ENCODE measurements at places on chromosomes 7 and 10.

- DNase-seq = no peak
These were observed 10.3 kb upstream of the STK17A start for GRCh38 chr7:43572516-43573049.

DNA sequence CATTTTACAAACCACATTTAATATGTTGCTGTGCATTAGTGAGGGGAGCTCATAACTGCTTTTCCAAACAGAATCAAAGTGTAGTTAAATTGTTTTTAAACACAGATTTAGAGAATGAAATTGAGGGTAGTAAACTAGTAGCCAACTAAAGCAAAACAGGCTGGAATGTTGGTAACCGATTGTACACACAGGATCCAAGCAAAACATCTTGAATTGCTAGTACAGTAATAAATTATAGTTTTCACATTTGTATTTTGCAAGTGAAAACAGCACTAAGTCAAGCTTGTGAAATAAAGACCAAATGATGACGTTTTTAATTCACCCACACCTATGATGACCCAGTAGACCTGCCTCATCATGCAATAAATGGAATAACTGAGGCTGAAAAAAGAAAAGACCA, 198.3 kb downstream of the HDAC9 start:
- DNase-seq = no peak

DNA sequence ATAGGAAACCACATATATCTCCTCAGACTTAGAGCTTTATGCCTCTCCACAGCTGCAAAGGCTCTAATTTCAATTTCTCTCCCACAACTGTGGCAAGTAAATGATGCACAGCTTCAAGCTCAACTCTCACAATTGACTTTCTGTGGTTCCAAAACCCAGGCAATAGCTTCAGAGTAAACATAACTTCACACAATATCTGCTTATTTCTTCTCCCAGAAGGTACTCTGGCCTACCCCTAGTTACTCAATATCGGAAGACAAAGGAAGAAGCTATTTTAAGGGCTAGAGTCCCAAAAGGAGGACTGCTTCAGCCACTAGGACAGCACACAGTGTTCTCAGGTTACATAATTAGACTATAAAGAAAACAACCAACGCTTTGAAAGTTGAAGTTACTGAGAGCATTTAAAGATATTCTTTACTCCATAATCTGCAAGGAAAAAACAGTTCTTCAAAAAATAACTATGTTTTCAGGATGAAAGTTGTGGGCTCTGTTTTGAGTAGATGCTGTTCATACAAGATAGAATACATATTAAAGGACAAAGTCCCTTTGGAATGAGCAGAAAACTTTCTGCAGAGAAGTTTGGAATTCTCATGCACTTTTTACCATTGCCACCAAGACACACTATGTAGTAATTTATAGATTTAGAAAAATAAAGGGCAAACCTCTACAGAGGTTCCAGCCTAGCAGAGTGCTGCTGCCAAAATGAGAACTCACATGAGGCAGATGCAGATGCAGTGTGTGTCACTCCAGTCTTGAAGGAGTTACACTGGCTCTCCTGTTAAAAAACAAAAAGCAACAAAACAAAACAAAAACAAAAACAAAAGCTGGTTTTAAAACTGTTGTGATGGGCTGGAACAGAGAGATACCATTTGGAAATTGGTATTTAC, 81.8 kb downstream of the NT5C2 start:
- no peak for DNase-seq

- no peak for DNase-seq
These were observed 26.2 kb downstream of the PRKAR2B start for GRCh38 chr7:107070710-107071109.

- no peak for DNase-seq
These were observed 233.3 kb downstream of the LRRN3 start for GRCh38 chr7:111324228-111324627.

- DNase-seq = no peak
These were observed 30.3 kb downstream of the CACNA2D1 start for GRCh38 chr7:82413237-82413636.

DNA sequence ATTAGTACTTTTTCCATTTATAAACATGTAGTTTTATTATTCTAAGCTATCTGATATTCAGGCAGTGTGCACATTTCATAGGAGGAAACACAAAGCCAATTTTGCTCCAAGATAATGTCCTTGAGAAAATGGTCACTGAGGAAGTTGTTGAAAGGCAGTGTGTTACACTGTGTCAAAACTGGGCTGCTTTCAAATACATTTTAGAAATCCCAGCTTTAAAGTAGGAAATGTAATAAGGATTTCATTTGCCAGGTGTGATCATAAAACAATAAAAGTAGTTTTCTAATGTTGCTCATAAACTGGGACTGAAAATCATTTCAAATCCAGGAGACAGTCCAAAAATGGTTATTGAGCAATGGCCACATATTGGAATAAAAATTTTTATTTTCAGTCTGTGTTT, 80.1 kb downstream of the WDR37 start:
- DNase-seq = no peak

GRCh38 chr10:14879124-14879927, 660 bp downstream of the SUV39H2 start:
- DNase-seq = no peak

DNA sequence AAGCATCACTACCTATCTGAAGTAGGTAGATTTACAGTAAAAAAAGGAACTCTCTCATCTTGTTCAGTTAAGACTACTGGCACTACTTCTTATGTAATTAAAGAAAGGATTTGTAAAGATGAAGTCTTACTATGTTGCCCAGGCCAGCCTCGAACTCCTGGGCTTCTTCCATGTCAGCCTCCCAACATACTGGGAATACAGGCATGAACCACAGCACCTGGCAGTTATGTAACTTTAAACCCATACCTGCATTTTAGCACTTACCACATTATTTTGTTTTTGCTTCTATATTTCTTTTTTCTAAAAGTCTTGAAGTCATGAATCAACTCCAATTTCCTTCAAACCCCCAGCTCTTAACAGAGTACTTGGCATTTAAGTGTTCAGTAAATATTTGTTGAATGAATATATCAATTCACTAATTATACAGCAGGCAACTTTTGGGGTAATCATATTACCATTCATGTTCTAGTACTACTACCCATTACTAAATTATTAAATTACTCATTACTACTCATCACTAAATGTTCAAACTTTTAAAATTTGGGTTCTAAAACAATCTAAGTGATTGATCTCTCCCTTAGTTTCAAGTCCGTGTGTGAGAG, 31.6 kb upstream of the CCDC71L start:
- DNase-seq = no peak

GRCh38 chr10:132006966-132007365, 25.2 kb upstream of the BNIP3 start:
- no peak for DNase-seq

- DNase-seq = no peak
These were observed 16.7 kb upstream of the SUN1 start for GRCh38 chr7:815284-816216.

DNA sequence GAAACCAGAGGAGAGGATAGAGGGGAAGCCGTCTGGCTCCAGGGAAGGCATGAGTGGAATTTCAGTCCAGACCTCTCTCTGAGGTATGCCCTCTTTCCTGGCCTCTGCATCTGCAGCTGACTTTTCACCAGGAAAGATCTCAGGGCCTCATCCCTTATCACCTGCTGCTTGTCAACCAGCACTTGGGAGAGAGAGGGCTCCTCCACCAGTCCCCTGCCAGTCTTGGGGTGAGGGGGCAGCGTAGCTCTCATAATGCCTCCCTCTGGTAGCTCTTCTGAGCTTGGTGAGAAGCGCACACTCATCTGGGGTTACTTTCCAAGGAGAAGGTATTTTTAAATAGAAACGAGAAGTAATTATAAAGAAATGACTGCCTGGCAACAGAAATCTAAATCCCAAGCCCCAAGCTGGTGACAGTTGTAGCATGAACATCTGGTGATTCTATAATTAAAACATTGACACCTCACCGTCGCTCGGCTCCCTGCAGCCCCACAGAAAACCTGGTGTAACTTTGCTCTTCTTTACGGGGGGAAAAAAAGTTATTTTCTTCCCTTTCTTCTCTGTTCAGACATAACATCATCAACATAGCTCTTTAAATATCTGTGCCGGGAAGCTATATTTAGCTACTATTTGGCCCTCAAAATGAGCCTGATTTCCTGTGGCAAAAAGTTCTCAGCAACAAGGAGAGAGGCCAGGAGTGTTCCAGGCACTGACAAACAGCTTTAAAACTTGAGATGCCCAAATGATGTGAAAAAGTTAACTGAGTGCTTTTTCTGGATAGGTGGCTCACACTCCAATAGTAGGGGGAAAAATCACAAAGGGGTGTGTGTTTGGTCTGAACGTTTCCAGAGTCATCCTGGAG, 26.9 kb downstream of the HIP1 start:
- DNase-seq = no peak

DNA sequence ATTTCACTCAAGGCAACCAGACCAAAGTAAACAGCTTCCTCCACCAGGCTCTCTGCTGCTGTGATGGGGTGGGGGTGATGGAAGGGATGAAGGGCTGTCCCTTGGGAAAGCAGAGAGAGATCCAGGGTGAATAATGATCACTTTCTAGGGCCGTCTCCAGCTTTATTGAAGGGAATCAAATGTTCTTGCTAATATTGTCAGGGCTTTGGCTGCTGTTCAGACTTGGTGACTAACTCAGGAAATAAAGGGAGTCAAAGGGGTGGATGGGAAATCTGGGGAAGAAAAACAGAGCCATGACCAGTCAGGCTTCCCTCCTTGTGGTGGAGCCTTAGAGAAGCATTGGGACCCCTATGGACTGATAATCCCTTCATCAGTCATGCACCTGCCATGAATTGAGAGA, 196.2 kb upstream of the AGK start:
- DNase-seq = no peak

DNA sequence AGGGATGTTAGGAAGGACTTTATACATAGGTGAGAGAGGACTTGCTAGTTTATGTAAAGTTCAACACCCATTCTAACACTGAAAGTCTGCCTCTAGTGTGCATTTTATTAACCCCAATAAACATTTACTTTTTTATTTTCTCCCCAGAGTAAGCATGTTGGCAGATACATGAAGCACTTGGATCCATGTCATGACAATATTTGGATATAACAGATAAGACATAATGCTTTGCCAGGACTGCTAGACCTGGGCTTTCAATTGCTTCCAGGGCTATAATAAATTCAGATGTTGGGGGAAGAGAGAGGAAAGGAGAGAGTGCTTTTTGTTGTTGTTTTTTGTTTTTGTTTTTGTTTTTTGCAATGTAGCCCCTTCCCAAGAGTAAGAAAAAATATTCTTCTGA, 269.3 kb upstream of the LRRTM3 start:
- no peak for DNase-seq

DNA sequence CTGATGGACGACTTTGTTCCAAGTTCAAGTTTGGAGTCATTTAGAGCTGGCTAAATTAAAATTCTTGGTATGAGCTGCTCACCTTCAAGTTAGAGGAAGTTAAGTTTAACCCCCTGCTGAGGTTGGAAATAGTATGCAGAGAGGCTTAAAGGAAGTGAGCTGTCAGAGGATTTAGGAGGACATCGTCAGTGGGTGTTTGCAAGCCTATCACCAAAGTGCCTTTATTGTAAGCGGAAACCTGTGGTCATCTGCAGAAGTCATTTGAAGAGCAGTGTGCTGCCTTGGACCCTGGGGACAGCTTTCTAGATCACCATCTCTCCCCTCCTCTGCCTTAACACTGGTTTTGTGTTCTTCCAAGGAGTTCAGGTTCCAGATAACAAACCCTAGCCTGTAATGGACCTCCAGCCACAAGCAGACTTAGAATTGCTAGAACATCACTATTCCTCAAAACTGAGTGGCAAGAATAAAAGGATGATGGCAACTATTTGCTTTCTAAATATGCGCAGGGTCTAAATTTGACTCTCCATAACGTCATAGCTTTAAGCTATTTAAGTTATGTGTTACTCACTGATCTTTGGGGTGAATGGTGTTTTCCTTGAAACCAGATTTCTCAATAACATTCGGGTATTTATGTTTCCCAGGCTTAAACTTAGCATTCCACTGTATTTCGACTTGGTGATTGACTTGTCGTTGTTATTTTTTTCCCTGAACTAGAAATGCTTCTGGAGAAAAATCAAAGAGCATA, 93.4 kb downstream of the SLC39A12 start:
- DNase-seq = no peak

DNA sequence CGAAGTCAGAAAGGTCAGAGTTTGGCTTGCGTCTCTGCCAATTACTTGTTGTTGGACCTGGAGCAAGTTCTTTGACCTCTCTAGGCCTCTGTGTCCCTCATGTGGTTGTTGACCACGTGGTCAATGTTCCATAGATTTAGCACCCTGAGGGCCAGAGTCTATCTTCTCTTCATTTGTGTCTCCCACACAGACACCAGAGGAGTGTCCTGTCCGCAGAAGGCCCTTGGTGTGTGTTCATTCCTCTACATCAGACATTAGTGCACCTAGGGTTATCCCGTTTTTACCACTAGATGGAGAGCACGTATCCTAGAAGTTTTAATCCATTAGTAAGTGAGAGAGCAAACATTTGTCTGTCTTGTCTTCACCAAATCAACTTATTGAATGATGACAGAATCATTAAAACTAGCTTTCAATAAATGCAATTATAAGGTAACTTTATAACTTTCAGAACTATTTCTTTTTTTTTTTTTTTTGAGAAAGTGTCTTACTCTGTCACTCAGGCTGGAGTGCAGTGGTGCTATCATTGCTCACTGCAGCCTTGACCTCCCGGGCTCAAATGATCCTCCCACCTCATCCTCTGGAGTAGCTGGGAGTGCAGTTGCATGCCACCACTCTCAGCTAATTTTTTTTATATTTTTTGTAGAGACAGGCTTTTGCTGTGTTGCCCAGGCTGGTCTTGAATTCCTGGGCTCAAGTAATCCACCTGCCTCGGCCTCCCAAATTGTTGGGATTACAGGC, 122.5 kb upstream of the ANKRD1 start:
- DNase-seq = no peak

GRCh38 chr10:24958091-24958720, 5.8 kb upstream of the PRTFDC1 start:
- DNase-seq = no peak

GRCh38 chr10:120980279-120981255, 129.4 kb downstream of the WDR11 start:
- no peak for DNase-seq

DNA sequence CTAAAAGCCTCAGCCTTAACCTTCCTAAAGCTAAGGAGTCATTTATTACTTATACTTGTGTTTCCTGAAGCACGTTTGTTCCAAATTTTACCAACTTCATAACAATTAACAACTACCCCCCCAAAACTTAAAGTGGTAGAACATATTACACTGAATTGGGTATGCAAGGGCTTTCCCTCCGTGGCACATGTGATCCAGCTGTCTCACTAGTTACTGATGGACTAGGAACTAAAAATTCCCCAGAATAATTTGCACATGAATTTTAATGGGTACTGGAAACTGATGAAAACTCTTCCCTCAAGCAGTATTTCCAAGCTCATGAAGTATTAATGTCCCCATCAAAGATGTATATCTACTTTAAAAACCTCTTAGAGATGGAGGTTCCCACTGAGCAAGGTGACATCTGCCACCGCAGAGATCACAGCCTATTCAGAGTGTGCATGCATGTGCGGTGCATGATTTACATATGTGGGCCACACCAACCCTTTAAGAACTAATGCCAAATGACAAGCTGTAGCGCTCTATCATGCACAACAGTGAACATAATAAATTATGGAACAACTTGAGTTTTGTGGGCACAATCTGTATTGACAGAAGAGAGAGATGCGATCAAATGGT, 139.9 kb upstream of the ADCY1 start:
- no peak for DNase-seq
